ENCODE measurements at places on chromosomes 16 and 17.
A peak's percentile ranks its signal among the peaks of the same experiment; 100 is the strongest.

DNA sequence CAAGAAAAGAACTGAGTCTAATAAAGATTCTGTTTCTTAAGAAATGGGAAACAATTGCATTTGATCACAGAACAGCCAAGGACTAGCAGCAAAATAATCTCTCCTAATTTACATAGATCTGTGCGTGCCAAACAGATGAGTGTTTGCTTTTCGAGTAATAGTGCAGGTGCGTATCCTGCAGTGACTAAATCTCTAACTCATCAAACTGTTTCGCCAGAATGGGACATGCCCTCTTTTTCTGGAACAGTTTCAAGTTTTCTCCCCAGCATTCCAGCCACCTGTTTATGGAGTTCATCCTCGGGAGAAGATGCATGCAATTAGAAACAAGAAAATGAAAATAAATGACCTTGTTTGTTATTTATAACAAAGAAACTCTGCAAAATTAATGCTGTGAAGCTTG is 5.7 kb upstream of the TOX3 start:
- no peak for DNase-seq

DNA sequence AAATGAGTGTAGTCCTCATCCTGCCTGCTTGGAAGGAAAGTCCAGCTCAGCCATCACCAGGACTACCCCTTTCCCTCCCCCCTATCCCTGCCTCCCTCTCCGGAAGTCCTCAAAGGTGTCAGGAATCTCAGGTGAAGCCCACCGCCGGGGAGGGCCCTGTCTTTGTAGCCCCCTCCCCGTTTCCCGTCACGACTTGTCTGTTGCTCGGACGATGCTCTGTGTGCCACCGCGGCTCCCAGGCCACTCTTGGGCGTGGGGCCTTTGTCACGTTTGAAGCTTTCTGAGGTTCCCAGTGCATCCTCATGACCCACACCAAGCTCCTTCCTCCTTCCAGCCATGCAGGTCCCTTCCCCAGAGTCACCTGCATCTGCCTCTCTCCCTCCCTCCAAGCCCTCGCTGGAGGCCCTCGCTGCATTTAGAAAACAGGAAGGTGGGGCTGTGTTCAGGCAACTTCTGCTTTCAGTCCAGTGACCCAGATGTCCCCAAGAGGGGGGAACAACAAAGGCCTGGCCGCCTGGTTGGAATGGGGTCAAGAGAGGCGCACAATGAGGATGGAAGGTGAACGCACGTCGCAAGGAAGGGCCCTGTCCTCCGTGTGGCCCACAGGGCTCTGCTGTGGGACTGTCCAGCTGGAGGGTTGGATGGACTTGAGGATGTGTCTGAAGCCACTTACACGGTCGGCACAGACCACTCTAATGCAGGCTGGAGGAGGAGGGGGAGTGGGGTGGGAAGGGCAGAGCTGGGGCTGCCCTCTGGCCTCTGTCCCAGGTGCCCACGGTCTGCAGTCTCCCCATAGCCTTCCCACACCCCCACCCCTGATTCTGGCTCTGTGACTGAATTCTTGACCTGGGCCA is 59.9 kb downstream of the OR1D5 start:
- DNase-seq, result peak; percentile 86

DNA sequence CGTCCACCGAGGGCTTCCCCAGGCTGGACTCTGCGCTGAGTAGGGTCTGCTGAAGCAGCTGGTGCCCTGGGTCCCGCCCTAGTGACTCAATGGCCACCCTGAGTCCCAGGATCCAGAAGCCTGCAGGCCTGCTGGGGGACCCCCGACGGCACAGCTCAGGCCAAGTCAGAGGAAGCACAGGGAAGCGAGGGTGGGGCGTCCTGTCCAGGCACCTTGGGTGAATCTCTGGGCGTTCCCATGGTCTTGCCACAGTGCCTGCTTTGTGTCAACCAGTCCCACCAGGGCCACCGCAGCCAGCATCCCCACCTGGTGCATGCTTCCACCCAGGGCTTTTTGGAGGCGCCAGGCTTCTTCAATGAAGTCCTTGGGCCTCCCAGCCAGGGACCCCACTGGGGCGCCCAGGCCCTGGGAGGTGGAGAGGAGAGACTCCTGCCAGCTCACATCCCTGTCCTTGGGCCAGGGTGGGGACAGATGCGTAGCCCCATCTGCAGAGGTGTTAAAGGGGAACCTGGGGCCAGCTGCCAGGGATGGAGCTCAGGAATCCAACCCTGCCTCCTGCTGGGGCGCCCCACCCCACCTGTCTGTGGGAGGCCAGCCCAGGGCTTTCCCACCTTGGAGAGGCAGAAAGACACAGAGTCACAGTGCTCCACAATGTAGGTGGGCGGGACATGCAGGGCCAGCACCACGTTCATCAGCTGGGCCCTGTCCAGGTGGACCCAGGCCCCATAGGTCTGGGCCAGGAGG is 17.8 kb downstream of the TMEM235 start:
- no peak for DNase-seq

DNA sequence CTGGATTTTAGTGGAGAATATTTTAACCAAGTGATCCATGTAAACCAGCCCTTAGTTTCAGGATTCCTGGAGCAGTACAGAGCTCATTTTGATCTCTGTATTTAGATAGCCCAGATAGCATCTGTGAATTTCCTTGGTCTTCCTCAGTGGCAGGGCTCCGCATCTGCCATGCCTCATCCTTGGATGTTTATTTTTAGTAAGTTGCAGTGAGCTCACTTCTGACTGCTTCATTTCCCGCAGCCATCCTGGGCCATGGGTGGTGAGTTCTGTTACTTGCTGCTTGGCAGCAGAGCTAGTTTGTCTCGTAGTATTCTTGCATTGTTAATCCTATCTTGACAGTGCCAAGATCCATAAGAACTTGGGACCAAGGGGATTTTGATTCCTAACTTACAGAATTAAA is 33.7 kb downstream of the IST1 start:
- DNase-seq, result no peak

DNA sequence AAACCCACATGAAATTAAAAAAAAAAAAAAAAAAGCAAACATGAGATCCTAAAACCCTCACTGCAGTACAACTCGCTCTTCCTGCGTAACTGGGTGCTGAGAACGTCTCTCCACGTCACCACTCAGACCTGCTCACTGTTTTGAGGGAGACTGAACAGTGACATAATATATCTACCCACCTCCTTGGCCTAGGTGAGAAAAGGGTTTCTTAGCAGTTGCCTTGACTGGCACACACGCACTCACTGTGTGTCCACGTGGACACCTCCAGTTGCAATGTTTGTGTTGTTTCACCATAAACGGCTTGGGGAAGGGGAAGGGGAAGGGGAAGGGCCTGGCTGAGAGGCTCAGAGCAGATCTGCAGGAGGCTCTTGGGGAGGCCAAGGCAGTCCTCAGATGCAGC is 32.0 kb downstream of the FANCA start:
- DNase-seq, result no peak

DNA sequence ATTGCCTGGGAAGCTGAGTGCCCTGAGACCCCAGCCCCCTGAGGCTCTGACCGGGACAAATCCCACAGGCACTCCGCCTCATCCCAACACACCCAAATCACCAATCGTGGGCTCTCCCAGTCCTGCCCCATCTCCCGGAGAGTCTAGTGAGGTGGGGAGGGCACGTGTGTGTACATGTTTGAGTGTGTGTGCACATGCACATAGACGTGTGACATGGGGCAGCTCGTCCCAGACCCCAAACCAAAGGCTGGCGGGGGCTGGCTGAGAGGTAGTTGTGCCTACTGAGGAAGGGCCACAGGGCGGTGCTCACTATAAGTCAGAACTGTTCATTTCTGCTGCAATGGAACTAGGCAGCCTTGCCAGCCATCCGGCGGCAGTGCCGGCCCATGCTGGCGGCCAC is 8.6 kb downstream of the SNAI3 start:
- no peak for DNase-seq

DNA sequence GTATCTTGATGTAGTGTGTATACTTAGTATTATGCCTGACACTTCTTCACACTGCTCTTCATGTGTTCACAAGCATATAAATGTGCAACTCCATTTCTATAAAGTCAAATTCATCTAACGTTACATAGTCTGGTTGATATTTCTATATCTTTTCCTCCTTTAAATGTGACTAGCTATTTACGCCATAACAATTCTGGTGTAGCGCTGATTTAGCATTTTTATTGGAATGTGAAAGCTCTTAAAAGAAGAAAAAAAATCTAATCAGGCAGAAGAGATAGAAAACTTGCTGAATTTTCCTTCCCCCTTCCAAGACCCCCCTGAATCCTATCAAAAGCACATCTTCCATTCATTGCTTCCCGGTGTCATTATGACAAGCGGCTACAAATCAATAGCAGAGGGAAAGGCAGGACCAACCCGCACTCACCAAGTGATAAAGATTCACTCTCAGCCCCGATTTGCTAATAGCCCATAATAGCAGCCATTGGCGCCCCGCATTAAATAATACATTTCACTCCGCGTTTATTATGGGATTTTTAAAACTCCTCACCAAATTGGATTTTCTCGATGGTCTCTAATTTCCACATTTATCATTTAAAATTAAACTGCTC is 299.5 kb upstream of the PMFBP1 start:
- no peak for DNase-seq

- DNase-seq, result peak; percentile 45
These were observed 379 bp upstream of the OTOP2 start for GRCh38 chr17:74923538-74924249.

- DNase-seq, result no peak
These were observed 5.9 kb downstream of the TEX2 start for GRCh38 chr17:64256913-64257807.

GRCh38 chr17:49061524-49061943 is 64.3 kb downstream of the IGF2BP1 start:
- DNase-seq, result no peak

- no peak for DNase-seq
These were observed 114.3 kb downstream of the MGAT5B start for GRCh38 chr17:76982408-76983074.

- DNase-seq, result no peak
These were observed 14.3 kb downstream of the LITAF start for GRCh38 chr16:11572301-11572995.

DNA sequence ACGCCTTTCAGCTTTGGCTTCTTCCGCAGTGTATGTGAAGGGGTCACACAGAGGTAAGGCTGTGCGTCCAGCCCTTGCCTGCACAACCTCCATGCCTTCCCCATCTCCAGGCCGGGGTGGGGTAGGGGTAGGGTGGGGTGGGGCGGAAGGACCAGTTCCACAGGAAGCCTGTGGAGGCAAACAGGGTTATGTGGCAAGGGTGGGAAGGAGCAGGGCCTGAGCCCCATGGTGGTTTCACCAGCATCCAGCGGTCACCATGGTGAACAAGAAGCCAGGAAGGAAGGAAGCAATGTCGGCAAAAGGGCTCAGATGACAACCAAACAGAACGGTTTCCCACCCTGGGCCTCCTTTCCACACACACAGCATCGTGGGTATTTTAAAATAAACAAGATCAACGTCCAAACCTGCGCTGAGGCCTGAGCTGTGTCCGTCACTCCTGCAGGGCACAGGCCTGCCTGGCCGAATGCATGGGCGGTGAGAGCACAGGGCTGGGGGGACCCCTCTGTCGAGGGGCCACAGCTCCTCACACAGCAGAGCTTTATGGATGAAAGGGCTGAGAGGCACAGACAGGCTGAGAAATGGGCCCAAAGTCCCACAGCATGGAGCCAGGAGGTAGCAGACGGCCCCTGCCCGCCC is 80.5 kb downstream of the ZNF778 start:
- no peak for DNase-seq

DNA sequence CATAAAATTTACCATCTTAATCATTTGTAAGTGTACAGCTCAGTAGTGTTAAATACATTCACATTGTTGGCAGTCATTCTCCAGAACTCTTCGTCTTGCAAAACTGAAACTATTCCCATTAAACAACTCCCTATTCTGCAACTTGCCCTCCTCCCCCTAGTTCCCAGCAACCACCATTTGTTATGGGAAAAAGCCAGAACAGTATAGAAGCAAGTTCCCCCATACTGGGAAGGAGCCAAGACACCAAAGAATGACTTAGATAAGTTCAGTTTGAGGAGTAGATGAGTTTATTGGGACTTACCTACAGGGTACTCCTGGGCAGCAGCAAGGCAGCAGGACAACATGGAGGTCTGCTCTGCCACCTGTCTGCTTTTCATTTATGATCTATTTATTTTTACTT is 39.3 kb upstream of the TEKT1 start:
- DNase-seq, result no peak

DNA sequence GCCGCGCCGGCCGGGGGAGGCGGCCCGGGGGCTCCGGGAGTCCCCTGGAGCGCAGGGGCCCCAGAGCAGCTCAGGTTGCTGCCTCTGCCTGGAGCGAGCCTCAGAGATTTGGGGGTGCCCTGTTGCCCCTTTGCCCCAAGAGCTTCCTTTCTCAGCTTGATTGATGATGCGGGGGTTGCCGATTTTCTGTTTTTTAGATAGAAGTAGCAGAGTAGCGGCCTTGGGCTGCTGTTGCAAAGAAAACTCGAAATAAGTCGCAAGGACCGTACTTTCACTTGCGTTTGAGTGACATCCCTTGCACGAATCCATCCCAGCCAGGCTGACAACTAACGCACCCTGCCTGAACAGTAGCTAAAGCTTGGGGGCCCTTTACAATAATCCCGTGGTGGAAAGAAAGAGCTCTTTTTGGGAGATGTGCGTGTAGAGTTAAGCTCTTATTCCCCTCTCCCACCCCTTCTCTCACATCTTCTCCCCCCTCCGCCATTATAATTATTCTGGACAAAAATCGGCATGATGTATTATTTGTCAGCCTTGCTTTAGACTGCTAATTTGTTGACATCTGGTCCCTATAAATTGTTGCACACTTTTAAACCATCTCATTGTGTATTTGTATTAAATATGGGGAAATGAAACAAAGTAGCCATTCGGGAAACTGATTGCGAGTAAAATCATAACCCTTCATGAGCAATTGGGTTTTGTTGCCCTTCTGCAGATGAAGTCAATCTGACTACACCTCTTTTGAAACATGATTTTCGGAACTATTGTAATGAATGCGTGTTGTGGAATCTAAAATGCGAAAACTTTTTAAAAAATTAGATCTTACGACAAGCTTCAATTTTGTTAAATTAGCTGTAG is 873 bp downstream of the USP10 start:
- peak; percentile 42 for DNase-seq

- DNase-seq, result no peak
These were observed 1.2 kb downstream of the GRN start for GRCh38 chr17:44346064-44346844.

- peak; percentile 84 for DNase-seq
These were observed 3.7 kb upstream of the LYZL6 start for GRCh38 chr17:35947156-35947585.

GRCh38 chr16:65244787-65245186 is 122.9 kb upstream of the CDH11 start:
- no peak for DNase-seq

Measured in KBM-7 (cell line).